ENCODE measurements at places on chromosomes 12 and 14.

DNA sequence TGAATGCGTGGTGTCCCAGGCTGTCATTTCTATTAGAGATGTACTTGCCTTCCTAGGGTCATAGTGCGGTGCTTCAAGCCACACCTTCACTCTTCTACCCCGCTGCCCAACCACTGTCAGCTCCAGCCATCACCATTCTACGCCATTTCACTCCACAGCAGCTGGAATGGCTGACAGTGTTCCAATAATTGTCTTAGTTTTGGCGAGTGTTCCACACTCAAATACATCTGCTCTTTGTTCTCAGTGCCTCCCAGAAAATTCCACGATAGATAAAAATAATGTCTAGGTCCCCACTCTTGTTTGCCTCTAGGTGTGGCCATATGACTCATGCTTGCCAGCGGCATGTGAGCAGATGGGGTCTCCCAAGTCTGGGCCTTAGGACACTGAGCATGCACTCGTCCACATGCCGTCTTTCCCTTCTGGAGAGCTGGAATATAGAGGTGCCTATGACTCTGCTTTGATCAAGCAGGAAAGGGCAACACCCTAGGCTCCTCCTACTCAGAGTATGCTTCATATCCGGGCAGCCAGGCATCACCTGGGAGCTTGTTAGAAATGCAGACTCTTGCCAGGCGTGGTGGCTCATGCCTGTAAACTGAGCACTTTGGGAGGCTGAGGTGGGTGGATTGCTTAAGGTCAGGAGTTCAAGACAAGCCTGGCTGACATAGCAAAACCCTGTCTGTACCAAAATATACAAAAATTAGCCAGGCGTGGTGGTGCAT is 163.0 kb downstream of the BRMS1L start:
- DNase-seq, result no peak

- DNase-seq, result no peak
Observed at GRCh38 chr12:40801861-40802260, 109.6 kb downstream of the CNTN1 start.

GRCh38 chr12:52628841-52629240 is 10.5 kb upstream of the KRT73 start:
- DNase-seq, result no peak

DNA sequence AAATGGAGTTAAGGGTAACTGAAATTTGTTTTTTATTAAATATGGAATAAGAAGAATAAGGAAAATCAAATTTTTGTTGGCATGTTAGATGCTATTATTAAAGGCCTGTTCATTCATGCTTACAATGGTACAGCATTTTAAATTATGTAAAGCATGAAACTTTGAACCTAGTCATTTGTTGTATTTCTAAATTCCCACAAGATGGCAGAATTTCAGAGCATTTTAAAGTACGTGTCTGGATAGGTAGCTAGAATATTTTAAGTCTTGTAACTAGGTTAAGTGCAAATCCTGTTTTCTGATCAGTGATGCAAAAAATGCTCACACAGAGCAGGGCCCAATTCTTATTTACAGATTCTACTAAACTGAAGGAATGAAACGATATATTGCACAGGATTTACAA is 585.6 kb upstream of the MIS18BP1 start:
- no peak for DNase-seq

DNA sequence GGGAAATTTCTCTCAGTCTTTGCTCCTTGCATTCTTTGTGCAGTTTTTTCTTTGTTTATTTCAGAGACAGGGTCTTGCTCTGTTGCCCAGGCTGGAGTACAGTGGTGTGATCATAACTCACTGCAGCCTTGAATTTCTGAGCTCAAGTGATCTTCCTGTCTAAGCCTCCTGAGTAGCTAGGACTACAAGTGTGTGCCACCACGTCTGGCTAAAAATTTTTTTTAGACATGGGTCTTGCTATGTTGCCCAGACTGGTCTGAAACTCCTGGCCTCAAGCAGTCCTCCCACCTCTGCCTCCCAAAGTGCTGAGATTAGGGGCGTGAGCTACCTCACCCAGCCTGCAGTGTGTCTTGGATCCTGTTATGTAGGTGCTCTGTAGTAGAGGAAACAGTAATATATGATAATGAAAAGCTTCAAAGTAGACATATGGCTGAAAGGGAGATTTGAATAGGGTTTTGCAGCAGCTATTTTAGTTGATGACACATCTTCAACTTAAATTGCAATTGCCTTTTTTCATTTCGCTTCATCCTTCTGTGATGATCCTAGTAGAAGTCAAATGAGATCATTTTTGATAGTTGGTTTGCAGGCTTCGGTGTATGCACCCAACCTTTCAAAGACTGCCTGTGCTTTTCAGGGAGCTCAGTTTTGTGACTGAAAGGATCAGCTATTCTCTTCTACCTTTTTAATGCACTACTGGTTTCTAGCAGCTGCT is 75.4 kb downstream of the FUT8 start:
- no peak for DNase-seq

DNA sequence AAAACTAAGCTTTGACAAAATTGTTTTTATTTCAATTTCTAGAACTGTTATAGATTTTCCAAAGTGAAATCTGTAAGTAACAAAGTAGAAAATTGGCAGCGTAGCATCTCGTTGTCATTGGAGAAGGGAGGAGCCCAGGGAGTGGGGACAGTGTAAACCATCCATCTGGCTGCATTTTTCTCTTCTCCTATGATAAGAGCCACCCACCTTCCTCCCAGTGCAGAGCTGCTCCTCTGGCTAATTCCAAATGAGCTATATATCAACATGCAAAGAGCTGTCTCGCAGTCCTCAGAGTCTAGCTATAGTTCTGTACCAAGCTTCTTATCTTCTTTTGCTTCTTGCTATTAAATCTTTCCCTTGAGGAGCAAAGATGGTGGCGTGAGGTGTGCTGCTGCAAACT is 56.6 kb downstream of the SCN8A start:
- no peak for DNase-seq

DNA sequence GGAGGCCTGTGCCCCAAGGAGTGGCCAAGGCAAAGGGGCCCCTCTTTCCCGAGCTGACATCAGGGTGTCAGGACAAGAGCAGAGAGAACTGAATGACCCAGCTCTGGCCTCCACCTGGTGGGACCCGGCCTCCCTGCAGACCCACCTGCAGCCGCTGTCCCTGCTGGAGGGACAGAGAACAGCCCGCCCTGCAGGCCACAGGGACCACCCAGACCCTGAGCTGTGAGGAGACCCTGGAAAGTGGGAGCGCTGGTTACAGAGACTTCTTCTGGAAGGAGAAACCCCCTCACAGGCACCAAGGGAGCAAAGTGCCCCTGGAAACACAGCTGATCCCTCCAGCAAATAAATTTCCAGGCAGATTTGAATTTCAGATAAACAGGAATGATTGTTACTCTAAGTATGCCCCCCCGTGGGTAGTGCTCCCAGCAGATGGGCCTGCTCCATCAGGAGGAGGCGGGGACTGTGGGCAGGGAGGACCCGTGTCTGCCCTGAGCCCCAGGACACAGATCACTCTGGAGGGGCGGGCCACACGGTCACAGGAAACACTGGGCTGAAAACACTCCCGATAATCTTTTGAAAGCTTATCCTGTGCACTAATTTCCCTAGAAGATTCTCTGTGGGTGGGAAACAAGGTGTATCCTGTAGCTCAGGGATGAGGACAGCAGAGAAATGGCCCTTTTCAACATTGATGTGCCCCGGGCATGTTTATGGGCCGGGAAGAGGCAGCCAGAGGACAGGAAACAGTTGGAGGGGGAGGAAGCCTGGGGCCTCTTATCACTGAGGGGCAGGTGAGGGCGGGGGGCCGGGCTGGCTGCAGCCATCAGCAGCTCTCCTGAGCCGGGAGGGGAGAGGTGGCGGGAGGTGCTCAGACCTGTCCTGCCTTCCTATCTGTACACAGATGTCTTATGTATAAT is 276.0 kb downstream of the ADGRD1 start:
- no peak for DNase-seq

DNA sequence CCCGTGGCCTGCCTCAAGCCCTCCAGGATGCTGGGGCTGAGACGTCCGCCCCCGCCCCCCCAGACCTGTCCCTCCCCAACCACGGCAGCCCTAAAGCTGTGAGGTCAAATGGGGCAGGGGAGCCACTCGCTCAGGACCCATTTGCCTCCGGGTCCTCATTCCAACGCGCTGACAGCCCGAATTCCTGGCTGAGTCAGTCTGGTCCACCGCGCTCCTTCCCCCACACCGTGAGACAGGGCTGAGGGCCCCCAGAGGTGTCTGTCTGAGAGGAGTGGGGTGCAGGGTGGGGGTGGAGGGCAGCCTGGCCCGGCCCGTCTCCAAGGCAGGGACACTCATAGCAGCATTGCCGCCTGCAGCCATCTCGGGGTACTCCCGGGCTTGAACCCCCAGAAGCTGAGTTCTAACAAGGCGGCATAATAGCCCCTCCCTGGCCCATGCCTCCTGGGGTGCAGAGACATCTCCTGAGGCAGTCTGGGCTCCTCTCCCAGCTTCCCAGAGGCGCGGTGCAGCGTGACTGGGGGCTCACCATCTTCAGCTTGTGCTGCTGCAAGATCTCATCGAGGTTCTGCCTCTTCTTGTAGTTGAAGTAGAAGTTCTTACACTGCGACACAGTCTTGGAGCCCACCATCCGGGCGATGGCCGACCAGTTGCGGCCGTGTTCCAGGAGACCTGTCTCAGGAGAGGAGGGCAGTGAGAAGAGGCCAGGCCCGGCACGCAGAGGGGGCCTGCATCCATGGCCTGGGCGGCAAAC is 90.5 kb downstream of the RFLNA start:
- DNase-seq, result no peak

- peak; percentile 77 for DNase-seq
Observed at GRCh38 chr14:106790189-106791036, 1264.0 kb downstream of the TMEM121 start.

DNA sequence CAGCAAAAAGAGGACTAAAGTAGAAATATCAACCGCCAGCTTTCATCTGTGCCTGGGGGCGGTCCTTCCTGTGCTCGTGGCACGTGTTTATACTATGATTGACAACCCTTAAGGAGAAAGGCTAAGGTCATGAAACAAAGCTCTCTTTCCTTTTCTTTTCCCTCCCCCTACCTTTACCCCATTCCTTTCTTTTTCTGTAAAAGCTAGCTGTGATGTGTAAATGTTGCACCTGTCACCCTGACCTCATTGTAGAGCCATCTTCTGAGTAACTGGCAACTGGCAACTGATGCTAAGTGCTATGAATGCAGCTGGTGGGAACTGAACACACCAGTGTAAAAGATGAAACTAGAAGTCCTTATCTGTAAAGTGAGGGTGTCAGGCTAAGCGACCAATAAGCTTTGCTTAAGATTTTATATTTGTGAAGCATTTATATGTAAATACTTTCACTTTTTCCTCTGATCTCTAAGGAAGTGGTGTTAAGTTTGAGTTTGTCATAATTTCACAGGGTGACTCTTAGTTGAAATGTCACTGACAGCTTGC is 102.8 kb upstream of the BCAT1 start:
- DNase-seq, result peak; percentile 58

- no peak for DNase-seq
Observed at GRCh38 chr14:93941293-93941910, 14.3 kb downstream of the FAM181A start.

- DNase-seq, result no peak
Observed at GRCh38 chr12:70557583-70558191, 79.5 kb downstream of the PTPRB start.

DNA sequence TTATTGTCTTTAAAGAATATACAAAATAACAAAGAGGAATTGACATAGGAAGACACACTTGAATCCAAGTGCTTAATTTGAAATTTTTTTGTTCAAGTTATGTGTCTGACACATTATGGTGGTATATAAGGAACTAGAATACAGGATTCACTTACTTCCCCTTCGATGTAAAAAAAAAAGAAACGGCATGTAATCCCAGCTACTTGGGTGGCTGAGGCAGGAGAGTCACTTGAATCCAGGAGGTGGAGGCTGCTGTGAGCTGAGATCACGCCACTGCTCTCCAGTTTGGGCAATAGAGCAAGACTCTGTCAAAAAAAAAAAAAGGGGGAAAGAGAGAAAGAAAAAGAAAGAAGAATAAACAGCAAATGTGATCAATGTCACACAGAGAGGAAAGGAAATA is 8.9 kb downstream of the CLEC12A start:
- no peak for DNase-seq

DNA sequence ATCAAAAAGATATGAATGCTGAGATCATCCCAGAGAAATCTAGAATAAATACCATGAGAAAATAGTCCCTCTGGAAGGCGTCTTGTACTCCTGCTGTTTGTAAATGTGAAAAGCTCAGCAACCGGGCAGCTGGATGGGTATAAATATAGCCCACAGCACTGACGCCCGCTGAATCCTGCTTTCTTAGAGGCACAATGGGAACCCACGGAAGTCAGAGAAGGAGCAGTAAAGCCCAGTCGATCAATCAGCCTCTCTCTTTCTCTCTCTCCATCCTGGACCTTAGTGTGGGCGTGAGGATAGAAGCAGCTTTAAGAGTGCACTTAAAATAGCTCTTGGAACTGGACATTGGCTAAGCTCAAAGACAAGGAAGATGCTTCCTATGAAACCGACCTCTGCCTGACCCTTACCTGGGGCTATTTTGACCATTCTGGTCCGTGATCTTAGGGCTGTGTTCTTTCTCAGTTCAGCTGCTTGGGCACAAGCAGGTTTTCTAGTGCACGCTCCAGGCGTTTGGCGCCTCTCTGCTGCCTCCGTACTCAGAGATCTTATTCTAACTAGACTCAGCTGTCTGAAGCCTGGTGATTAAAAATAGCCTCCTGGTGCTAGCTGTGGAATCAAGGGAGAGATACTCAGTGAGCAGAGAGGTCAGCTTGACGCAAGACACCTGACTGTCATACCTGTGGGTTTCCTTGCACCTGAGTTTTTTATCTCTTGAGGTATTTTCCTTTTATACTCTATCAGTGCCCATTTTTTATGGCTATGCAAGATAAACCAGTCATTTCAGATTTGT is 144.6 kb downstream of the ETV6 start:
- DNase-seq, result no peak

DNA sequence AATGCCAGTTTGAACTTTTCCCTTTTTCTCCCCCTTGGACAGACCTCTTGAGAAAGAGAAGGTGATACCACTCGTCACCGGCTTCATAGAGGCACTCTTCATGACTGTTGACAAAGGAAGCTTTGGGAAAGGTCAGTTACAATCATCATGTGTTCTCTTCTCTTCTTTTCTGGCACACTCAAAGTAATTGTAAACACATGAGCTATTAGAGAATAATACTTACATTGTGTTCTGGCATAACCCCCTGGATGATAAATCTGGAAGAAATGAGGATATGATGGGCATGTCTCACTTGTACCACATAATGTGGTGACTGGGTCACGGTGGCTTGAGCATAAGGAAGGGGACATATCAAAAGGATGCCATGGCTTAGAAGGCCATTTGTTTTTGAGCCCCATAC is 20.0 kb downstream of the UTP20 start:
- no peak for DNase-seq

- no peak for DNase-seq
Observed at GRCh38 chr14:53325176-53325806, 172.2 kb upstream of the DDHD1 start.

Data from activated naive CD4-positive, alpha-beta T cell treated with anti-CD3 and anti-CD28 coated beads, Interleukin-2, amount 50 U/mL, for 16 hours (primary cell).